ENCODE measurements at places on chromosomes 16 and 17. TPM values are rescaled to one million over a fixed set of nuclear protein-coding genes. Genes with fewer than 3 reads are reported as not detected.

PPP1R27 gene
- not detected for total RNA-seq

SOCS3 gene
- total RNA-seq = 46.4 TPM

STH gene
- total RNA-seq = not detected

CD7 gene
- not detected for total RNA-seq

ZFPM1 gene
- total RNA-seq = 1.6 TPM

KRT16 gene
- total RNA-seq = 0.28 TPM

CCL17 gene
- total RNA-seq = not detected

KRT33B gene
- total RNA-seq = not detected

CA5A gene
- total RNA-seq = not detected

RHBDL1 gene
- total RNA-seq = 0.05 TPM

CES3 gene
- not detected for total RNA-seq

SMIM5 gene
- 0.09 TPM for total RNA-seq

KRTAP9-8 gene
- total RNA-seq = not detected

TMEM92 gene
- total RNA-seq = 0.17 TPM

CD300H gene
- total RNA-seq = not detected

PDIA2 gene
- total RNA-seq = not detected

KCNAB3 gene
- total RNA-seq = 0.68 TPM

CX3CL1 gene
- 3.3 TPM for total RNA-seq

CD79B gene
- 2.1 TPM for total RNA-seq

PPP1R1B gene
- total RNA-seq = not detected

HOXB8 gene
- 4.1 TPM for total RNA-seq

NSMCE1 gene
- 43.0 TPM for total RNA-seq

AGRP gene
- total RNA-seq = not detected

HOXB4 gene
- total RNA-seq = 3.2 TPM

MLKL gene
- 35.3 TPM for total RNA-seq

MPP2 gene
- total RNA-seq = 0.34 TPM

ACSM2B gene
- total RNA-seq = 0.34 TPM

CDRT15L2 gene
- not detected for total RNA-seq

TNFRSF13B gene
- total RNA-seq = not detected

LLGL2 gene
- total RNA-seq = 14.8 TPM

SHISA9 gene
- total RNA-seq = 0.19 TPM

CSH2 gene
- not detected for total RNA-seq
